ENCODE measurements at places on chromosomes 5 and 9.

GRCh38 chr9:133968428-133968827 lies 23.7 kb downstream of the VAV2 start:
- no peak for DNase-seq

- DNase-seq, result no peak
Observed at GRCh38 chr5:151906246-151906645, 18.4 kb downstream of the GLRA1 start.

DNA sequence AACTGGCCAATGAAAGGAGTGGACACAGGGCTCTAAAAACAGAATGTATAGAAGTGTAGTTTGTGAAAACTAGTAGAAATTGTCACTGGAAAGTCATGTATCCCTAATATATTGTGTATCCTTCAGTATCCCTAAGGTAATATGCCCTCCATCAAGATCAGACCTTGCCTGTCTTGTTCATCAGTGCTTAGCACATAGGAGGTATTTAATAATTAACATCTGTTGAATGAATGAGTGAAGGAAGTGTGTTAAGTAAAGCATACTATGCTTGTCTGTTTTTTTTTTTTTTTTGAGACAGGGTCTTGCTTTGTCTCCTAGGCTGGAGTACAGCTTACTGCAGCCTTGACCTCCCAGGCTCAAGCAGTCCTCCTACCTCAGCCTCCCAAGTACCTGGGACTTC lies 15.8 kb downstream of the GAPVD1 start:
- DNase-seq, result no peak

GRCh38 chr5:32708949-32709348 lies 2.2 kb upstream of the NPR3 start:
- peak; percentile 62 for DNase-seq

- peak; percentile 80 for DNase-seq
Observed at GRCh38 chr9:112925058-112925641, 34.5 kb upstream of the SLC46A2 start.

- DNase-seq, result peak; percentile 41
Observed at GRCh38 chr9:131530546-131530919, 530 bp downstream of the UCK1 start.

DNA sequence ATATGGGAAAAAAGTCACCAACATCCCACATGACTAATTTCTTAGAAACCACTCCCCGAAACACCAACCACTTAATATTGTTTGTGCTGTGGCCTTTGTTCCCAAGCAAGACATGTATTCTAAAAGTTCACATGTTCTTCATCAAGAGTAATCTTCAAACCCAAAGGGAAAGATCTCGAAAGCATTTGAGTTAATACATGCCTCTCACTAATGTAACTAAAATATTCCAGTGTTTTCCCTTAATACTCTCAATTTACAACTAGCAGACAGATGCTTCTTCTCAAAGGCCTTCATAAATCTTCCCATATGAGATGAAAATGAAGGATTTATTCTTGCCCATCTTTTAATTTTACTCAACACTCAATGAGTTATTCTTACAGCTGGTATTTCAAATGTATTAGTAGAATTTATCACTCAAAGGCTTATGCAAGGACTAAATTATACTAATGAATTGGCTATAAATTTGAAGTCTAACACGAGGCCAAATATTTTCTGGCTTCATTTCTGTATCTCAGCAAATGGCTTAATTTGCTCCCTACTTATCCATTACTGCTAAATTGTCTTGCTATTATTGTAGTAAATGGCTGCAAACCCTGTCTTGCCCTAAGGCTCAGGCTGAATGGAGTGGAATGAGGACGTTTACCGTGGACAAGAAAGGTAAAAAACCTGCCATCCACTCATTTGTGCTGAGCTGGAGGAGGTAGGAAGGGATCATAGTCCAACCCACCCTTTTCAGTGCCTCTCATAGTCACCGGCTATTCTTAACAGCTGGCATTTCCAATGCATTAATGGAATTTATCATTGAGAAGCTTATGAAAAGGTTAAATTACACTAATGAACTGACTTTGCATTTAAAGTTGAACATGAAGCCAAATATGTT lies 474.4 kb downstream of the RASEF start:
- DNase-seq, result no peak

DNA sequence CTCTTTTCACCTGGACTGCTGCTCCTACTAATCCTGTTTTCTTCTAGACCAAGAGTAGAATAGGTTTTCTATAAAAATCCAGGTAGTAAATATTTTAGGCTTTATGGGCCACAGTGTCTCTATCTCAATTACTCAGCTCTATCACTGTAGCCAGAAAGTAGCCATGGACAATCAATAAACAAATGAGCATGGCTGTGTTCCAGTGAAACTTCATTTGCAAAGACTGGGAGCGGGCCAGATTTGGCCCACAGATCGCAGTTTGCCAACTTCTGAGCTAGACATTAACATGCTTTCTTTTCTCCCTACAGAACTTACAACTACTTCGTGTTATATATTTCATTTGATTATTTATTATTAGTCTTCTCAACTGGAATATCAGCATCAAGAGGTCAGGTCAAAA lies 30.2 kb downstream of the BRINP1 start:
- DNase-seq, result no peak

DNA sequence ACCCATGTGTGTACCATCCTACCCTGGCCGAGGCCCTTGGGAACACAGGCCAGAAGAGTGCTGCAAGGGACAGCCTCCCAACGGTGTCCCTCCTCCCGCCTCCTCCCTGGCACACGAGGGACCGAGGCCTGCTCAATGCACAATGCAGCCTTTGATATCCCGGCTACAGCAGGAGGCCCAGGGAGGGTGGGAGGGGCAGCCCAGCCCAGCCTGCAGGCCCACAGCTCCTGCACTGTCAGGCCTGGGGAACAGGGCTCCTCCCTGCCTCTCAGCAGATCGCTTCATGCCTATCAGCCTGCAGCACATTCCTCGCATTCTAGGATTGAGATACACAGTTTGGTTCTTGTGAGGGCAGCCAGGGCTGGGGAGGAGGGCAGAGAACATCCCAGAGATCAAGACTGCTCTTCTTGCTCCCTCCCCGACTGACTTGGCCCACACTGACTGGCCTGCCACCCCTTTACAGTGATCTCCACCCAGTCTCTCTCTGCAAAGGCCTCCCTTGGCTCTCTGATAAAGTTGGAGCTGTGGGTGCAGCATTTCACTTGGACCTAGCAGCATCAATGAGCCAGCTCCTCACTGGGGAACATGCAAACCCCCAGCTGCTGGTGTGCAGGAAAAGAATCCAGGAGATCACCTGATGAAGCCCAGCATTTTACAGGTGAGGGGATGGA lies at the start of gene SH3TC2:
SH3TC2 (minus strand) TSS at position 46 of the 671 bp plus-strand sequence; CDS start at position 6, 40 bp downstream.
- no peak for DNase-seq

DNA sequence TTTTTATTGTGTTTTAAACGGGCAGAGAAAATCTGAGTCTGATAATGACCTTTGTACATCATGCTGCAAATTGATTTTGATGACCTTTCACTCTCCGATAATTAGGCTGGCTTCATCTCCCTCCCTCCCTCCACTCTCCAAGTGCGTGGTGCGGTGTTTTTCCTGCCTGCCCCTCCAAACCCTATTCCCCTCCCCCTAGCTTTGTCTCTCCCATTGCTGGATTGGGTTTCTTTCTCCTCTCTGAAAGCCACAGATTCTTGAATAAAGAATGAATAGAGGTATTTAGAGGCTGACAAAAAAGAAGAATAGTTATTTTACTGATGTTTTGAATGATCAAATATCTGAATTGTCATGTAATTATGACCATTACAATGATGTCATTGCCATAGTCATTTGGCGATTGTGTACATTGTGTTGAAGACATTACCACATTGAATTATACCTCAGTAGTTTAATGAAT lies 571.1 kb upstream of the ZNF608 start:
- peak; percentile 41 for DNase-seq

- no peak for DNase-seq
Observed at GRCh38 chr9:133429641-133430161, 7.5 kb downstream of the ADAMTS13 start.

DNA sequence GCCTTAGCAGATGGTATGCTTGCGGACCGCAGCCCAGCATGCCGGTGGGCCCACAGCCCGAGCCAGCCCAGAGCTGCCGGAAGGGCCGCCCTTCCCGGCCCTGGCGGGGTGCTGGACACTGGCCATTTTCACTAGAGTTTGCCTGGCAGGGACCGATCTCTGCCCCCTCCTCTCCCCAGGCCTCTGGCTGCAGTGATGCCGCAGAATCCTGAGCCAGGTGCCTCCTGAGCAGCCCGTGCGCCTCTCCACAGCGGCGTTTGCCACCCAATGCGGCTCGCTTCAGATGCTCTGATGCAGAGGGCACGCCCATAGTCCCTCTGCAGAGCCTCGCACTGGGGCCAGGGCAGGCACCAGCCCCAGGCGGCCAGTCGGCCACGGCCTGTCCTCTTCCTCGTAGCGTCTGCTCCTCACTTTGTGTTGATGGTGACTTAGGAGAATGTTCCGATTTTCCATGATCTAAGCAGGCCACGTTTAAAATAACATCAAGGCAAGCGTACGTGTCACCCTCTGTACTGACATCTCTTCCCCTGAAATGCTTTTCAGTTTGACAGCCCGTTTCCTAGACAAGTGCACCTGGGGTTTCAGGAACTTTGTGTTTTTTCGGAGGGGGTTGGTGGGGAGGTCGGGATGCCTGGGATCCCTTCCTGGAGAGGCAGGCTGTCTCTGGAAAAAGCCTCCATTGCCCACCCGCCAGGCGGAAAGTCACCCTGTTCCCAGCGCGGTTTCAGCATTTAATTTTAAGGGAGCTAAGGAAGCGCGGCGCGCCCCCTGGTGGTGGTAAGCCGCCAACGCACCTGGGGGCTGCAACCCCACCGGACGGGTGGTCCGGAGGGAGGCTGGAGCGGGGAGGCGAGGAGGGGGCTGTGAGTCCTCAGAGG lies 29.8 kb upstream of the HMCN2 start:
- peak; percentile 66 for DNase-seq

DNA sequence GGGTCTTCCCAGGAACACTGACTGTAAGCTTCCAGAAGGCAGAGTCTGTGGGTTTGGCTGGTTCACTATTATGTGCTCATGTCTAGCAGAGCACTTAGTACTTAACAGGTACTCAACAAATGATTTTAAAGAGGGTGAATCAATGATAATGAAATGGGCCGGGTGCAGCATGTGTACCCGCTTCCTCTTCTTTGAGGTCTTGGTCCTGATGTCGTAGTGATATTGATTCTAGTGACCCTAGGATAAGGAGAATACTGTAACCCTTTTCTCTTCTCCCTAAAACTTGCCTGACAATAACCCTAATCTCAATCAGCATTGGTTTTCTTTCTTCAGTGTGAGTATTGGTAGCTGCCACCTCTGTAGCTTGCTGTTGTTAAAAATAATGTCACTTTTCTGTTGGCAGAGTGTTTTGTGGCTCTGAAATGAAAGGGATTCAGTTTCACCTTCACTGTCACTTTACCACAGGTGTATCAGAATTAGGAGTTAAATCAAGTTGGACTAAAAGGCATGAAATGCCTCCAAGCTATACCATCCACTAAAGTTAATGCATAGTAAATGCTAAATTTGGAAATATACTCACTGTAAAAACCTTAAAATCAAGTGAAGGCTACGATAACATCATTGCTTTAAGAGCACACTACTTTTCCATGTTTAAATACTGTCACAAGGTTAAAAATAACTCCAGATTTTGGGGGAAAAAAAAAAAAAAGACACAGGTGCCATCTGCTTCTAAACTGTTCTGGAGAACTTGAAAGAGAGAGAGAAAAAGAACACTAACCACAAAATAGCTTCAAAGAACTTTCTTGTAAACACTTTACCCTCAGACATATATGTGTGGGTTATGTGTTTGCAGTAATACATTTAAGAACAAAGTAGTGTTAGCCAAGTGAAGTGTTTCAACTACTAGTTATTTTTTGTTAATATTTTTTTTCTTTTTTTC lies 6.0 kb downstream of the CAMK4 start:
- no peak for DNase-seq

- peak; percentile 77 for DNase-seq
Observed at GRCh38 chr5:32709750-32710549, 1.2 kb upstream of the NPR3 start.

DNA sequence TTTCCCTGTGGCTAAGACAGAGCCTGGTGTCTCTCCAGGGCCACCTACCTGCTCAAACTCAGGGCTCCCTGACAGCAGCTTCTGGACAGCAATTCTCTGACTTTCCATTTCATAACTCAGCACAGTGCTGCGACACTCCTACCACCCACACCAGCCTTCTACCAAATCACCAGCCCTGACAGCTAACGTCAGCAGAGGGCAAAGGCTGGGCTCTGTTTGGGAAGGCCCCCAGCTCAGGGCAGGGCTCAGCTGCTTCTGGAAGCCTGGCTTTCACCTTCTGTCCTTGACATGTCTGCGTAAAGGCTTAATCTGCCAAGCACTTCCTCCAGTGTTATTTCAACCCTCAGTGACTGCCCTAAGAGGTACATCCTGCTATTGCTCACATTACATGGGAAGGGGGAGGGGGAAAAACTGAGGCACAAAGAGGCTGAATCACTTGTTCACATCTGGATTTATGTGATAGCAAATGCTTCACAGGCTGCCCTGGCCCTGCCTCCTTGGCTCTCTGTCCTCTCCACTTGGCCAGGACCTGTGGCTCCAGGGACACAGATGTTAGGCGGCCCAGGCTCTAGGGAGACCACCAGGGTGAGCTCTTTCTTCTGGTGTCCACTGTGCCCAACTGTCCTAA lies 102.5 kb upstream of the PANK3 start:
- DNase-seq, result no peak

- no peak for DNase-seq
Observed at GRCh38 chr5:136011414-136012001, 17.3 kb upstream of the TGFBI start.

- peak; percentile 66 for DNase-seq
Observed at GRCh38 chr5:150152636-150153462, 2.8 kb downstream of the PDGFRB start.

GRCh38 chr5:422323-423232 lies 20.4 kb upstream of the EXOC3 start:
- no peak for DNase-seq

GRCh38 chr9:124928116-124928515 lies 12.8 kb downstream of the GOLGA1 start:
- no peak for DNase-seq

GRCh38 chr5:173772384-173773059 lies 115.6 kb upstream of the CPEB4 start:
- peak; percentile 79 for DNase-seq

GRCh38 chr9:109455861-109456260 lies 42.2 kb downstream of the PTPN3 start:
- no peak for DNase-seq

GRCh38 chr9:108859459-108860114 lies 2.5 kb upstream of the ACTL7A start:
- peak; percentile 62 for DNase-seq

GRCh38 chr5:73435759-73436534 lies 12.6 kb downstream of the FOXD1 start:
- peak; percentile 16 for DNase-seq

DNA sequence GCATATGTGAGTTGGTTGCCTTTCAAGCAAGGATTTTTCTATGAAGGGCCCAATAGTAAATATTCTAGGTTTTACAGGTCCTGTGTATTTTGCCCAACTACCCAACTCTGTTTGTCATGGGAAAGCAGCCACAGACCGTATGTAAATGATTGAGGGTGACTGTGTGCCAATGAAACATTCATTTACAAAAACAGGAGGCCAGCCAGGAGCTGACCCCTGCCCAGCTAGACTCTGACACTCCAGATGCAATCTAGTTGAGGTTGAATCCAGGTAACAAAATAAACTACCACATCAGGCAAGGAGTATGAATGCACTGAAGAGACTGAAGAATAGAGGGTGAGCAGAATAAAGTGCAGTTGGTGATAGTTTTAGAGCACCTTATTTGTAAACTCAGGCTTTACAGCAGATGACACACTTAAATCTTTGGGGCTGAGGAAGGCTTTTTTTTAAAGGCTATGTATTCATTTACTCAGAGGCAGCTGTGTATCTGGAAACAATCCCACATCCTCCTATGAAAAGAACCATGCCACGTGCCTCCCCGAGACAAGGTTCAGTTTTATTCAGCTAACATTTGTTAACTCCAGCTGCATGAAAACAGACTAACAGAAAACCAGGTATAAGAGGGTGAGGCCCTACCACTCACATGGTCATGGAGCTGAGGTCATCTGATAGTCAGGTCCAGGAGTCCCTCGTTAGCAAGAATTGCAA lies 60.7 kb downstream of the SLC1A1 start:
- no peak for DNase-seq
